ENCODE measurements at places on chromosomes 12 and 14.

- no peak for DNase-seq
These were observed 357.5 kb downstream of the GALC start for GRCh38 chr14:87635442-87635841.

- no peak for DNase-seq
These were observed at the start of gene AP4S1 for GRCh38 chr14:31025367-31026076. Gene AP4S1 (plus strand): TSS chr14:31025649. CDS start chr14:31066197, 40,548 bp downstream.

- no peak for DNase-seq
These were observed 54.9 kb upstream of the TMX1 start for GRCh38 chr14:51185180-51185579.

DNA sequence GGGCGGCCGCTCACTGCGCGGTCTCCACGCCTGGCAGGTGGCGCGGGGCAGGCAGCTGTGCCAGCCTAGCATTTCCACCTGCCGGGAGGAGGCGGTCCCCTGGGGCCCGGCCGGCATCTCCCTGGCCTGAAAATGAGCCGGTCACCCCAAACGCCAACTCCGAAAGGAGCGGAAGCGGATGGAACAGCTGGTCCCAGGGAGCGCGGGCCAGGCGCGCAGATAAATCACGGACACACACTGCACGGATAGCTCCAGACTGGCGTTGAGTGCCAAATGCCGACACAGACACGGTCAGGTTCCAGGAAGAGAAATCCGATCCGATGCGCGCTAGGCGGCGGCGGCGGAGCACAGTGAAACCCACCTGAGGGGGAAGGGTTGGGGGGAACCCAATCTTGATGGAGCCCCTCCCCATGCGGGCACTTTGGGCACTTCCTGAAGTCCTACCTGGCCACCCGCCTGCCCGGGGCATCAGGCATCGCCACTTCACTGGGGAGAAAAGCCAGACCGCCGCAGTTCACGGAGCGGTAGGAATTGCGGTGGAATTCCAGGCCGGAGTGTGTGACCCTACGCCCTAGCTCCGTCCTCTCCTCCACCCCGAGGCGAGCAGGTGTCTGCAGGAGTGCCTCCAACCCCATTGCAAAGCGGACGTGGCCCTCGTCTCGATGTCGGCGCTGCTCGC lies 624 bp upstream of the PLEKHD1 start:
- DNase-seq: no peak

DNA sequence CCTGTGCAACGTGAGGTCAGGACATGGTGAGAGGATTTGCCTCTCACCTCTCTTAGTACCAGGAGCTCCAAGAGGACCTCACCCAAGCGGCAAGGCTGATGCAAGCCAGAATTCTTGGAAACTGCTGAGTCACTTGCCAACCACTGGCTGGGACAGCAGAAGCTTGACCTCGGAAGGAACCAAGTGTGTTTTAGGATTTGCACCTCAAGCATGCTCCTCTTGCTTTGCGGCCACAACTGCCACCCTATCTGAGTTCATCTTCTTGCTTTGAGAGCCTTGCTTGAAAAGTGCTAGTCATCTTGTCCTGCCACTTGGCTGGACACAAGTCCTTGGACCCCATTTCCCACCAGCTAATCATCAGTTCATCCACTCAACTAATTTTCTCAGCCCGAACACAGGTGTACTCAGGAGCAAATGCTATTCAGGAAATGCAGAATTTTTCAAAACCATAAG lies 195.8 kb downstream of the SLC25A21 start:
- no peak for DNase-seq

- DNase-seq: no peak
These were observed 7.1 kb upstream of the CGRRF1 start for GRCh38 chr14:54502602-54503001.

- no peak for DNase-seq
These were observed 55.9 kb upstream of the SRSF5 start for GRCh38 chr14:69711065-69711464.

DNA sequence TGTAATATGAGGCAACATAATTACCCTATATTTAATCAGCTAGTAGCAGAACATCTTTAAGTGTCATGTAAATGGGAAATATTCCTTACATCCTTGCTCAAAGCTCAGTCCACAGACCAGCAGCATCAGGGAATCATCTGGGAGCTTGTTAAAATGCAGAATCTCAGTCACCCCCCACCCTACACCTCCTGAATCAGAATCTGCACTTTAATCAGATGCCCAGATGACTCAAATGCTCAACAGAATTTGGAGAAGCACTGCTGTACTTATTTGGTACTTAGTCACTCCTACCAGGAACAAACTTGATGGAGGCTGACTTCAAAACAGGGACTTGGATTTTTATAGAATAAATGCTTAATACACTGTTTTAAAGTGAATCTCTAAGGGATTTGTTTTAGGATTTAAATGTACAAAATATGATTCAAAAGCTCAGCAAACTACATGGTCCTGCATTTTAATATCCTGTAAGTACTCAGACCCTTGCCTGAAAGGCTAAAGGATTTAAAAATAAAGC lies 96.5 kb downstream of the ARMH4 start:
- DNase-seq: no peak

- no peak for DNase-seq
These were observed 115.0 kb downstream of the RTN1 start for GRCh38 chr14:59755409-59756135.

- no peak for DNase-seq
These were observed 232.2 kb downstream of the EMP1 start for GRCh38 chr12:13428538-13429265.

- DNase-seq: no peak
These were observed at the start of gene ASB2 for GRCh38 chr14:93976477-93977057. Gene ASB2 (minus strand): TSS chr14:93976570. CDS start chr14:93964539, 12,031 bp downstream.

- DNase-seq: no peak
These were observed 27.1 kb downstream of the PRKAB1 start for GRCh38 chr12:119695034-119695433.

DNA sequence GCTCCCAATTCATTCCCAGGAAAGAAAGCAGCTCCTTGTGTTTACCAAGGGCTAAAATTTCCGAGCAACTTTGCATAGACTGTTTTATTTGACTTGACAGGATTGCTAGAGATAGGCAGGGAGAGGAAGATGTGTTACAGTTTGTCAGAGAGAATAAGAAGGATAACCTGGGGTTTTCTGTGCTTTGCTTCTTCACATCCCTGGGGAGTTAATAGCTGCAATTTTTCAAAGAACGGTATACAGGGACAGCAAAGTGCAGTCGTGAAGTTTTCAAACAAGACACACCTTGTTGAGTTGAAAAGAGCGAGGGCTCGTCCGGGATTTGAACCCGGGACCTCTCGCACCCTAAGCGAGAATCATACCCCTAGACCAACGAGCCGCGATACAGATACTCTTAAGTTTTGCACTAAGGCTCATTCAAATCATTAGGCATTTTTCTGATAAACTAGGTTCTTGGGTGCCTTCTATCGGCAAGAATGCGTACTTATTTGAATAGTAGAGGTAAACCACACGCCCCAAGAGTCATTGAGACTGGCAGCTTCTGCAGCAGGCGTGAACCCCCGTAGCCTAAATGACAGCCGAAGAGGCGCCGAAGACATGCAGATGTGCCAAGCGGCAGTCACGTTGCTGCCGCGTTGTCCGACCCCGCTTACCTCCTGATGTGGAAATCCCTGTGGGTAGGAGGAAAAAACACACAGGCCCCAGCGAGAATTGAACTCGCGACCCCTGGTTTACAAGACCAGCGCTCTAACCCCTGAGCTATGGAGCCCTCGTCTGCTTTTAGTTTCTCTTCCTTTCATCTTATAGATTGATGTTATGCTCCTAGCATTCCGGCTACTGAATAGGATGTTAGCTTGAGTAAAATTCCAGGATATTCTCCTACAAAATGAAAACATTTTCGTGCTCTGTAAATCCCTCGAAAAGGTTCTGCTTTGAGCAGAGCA lies 22.2 kb upstream of the RNASE12 start:
- DNase-seq: peak; percentile 86

DNA sequence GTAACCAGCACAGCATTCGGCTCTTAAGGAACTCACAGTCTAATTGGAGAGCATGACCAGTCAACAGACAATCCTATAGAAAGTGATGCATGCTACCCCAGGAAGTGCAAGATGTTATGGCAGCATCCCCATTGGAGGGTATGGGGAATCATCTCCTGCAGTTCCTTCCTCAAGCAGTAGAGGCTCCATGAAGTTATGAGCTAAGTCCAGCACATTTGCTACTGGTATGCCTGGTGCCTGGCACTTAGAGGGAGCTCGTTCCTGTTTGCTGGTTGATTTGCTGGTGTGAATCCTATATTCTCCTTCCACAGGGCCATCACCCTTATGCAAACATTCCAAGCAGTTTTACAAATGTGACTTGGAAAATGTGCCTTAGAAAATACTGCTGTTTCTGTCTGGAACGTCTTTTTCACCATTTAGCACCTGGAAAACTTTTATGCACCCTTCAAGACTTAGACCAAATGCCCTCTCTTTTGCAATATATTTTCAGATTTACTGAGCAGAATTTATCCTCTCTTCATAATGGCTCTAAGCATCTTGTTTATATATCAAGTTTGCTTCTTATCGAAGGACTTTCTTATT lies 136.1 kb upstream of the WSCD2 start:
- no peak for DNase-seq

DNA sequence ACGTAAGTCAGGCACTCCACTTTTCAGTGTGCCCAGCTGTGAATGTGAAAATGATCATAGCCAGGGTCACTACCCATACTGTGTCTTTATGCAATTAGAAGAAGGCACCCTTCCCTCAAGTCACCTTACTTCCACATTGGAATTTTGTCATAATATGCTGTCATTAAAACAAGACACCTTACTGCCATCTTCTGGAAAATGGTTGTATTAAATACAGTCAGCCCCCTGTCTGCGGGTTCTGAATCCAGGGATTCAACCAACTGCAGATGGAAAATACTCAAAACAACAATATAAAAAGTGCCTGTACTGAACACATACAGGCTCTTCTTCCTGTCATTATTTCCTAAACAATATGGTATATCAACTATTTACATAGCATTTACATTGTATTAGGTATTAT lies 70.2 kb upstream of the TBX5 start:
- DNase-seq: no peak

- no peak for DNase-seq
These were observed 2.3 kb downstream of the CFL2 start for GRCh38 chr14:34711796-34712712.

DNA sequence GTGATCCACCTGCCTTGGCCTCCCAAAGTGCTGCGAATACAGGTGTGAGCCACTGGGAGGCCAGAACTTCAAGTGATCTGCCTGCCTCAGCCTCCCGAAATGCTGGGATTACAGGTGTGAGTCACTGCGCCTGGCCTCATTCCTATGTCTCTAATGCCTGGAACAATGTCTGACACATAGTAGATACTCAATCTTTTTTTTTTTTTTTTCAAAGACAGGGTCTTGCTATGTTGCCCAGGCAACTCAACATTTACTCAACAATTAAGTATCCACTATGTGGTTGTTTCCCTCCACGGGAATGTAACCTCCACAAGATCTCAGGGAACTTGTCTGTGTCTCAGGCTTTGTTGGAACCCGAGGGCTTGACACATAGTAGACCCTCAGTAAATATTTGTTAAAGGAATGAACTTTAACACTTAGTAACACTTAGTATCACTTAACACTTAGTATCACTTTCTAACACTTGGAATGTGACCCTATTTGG lies 3.0 kb upstream of the TMEM120B start:
- DNase-seq: no peak

- no peak for DNase-seq
These were observed 207.6 kb downstream of the DAD1 start for GRCh38 chr14:22381408-22381760.

- DNase-seq: no peak
These were observed 254.6 kb downstream of the FBXL14 start for GRCh38 chr12:1339618-1340319.

- DNase-seq: peak; percentile 71
These were observed 52.3 kb downstream of the IRAK3 start for GRCh38 chr12:66241061-66242043.

DNA sequence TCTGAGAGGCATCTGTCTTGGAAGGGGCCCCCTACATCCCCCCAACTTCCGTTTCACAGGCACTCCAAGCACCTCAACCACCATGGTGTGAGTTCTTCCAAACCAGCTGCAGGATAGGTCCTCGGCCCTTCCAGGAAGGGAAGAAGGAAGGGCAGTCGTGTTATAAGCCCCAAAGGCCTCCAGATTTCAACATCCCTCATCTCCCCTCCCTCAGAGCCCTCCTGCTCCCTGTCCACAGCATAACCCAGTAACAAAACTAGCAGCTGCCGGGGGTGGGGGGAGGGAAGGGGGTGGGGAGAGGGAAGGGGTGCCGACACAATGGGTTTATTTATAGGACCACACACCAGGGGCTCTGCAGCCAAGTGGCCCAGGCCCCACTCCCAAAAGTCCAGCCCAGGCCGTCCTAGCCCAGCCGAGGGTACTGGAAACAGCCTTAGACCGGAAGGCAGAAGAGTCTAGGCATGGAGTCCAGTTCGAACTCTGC lies 18.3 kb downstream of the NCKAP5L start:
- DNase-seq: no peak

DNA sequence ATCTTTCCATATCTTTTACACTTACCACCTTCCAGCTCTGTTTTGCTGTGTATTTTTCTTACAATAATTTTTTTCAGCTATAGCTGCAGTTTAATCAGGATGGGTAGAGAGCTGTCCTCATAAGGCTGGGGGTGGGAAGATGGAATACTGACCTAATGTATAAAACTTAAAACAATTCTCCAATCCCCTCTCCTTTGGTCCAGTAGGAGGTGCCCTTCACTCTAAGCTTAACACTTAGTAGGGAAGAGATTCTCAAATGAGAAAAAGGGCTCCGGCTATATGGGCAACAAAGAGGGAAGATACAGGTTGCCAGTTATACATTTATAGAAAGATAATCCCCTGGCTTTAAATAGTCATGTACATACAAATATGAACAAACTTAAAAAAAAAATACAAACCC lies 2.8 kb downstream of the ORMDL2 start:
- DNase-seq: no peak

DNA sequence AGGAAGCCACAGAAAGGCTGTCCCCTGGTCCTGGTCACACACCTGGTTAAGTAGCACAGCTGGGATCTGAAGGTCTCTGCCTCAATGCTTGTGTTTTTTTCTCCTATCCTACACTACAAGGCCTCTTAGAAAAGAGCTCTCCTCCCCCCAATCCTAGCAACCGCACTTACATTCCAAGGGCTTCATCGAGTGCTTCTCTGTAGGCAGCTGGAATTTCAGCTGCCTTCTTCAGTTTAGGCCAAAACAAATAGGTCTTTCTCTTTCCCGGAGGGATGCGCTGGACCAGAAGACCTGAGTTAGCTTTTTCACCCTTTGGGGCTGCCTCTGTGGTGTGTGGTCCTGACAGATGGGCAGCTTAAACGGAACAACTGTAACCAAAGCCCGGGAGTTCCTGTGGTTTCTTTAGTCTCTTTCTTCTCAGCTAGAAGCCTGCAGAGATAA lies 109.7 kb downstream of the GPATCH2L start:
- no peak for DNase-seq

DNA sequence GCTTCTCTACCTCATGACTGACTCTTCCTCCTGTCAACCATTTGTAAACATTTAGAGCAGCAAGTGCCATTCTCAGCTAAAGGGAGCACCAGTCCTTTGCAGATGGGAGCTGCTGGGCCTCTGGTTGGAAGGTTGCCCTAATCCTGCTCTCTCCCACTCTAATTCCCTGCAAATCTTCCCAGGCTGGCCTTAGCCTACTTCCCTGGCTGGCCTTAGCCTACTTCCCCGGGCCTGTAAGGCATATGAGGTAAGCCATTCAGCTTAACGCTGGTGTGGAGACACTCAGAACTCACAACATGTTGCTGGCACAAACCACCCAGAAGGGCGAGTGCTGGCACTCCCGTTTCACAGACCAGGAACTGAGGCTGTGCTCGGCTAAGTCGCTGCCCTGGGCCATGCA lies 69.0 kb downstream of the CPSF2 start:
- DNase-seq: no peak

- no peak for DNase-seq
These were observed 32.1 kb downstream of the GPHN start for GRCh38 chr14:66540038-66540437.
